ENCODE measurements at places on chromosomes 6 and 20. TPM values are rescaled to one million over a fixed set of nuclear protein-coding genes. Genes with fewer than 3 reads are reported as not detected.

- no peak for DNase-seq
Measured at GRCh38 chr20:49415005-49415667, 67.3 kb downstream of the KCNB1 start.

GRCh38 chr6:79438030-79438429 is 99.2 kb downstream of the LCA5 start:
- DNase-seq, result no peak

- no peak for DNase-seq
Measured at GRCh38 chr6:160950507-160950906, 41.1 kb upstream of the MAP3K4 start.

- no peak for DNase-seq
Measured at GRCh38 chr6:150251566-150252186, 108.8 kb downstream of the PPP1R14C start.

- no peak for DNase-seq
Measured at GRCh38 chr6:28401172-28401571, 1.6 kb upstream of the ZSCAN12 start.

DNA sequence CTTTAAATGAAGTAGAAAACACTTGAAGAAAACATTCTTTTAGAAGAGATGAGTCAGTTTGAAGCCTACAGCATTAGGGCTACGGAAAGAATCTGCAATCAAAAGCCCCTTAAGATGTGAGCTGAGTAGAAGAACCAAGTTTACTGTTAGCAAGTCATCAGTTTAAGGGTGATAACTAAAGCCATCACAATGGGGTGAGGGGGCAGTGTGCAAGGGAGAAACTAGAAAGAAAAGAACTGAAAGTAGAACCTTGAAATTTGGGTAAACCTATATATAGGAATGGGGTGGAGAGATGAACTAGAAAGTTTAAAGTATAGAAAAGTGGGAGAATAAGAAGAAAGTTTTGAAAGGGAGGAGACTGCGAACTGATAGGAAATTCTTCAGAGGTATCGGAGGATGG is 212.9 kb downstream of the COL19A1 start:
- no peak for DNase-seq

DNA sequence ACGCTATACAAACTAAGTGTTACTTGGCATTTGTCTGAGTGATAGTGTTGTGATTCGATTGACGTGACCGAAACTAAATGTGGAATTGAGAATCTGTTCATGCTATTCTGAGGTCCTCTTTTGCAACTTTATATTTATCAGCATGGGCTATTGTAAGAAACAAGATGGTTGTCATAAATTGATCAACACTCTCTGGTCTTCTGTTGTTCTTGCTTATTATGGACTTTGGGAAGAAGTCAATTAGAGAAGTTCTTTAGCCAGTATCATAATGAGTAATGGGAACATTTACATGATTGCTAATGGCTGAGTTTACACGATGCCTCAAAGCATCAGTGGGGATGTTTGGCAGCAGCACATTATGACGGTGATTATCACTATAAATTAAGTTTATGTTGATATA is 195.0 kb downstream of the CD83 start:
- DNase-seq, result peak; percentile 68

DNA sequence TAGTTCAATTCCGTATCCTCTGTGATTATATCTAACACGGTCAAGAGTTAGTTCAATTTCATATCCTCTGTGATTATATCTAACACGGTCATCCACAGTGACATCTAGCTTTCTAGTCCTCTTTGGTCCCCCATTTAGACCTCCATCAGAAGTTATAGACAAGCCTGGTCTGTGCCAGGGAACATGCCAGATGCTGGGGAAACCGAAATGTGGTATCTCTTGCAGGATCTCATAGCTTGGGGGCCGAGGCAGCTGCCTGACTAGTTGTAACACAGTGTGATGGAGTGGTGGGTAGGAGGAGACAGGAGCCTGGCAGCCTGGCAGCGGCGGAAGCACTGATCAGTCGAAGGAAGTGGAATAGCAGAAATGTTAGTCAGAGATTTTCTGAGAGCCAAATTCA is 13.8 kb upstream of the SMOC2 start:
- no peak for DNase-seq

- no peak for DNase-seq
Measured at GRCh38 chr6:124055963-124056362, 252.3 kb downstream of the NKAIN2 start.

DNA sequence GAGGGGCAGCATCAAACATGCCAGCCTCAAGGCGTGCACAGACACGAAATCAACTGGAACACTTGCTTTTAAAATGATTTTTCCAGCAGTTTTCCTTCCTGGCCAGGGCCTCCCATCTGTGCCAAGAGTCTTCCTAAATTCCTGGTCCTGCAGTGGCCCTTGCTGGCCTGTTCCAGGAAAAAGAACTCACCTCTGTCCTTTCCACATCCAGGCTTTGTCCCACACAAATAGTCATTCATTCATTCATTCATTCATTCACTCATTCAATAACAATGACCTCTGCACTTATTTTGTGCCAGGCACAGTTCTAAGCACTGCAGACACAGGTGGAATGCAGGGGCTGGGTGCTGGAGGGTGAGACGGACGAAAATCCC is 89.0 kb upstream of the CCDC167 start:
- no peak for DNase-seq

DNA sequence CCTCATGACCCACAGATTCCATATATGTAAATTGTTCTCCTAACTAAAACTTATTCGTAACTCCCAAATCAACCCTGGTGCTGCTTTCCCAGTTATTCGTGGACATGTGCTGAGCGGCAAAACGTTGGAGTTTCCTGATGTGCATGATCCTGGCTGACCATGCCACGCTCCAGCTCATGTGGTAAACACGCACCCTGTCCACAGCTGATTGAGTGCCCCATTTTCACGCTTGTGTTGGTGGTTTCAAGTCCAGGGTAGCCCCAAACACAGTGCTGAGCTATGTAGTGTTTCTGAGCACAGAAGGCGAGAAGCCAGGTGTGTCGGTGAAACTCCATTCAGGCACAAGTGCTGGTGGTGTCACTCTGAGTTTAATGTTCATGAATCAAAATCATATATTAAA is 19.1 kb upstream of the FOXC1 start:
- no peak for DNase-seq

DNA sequence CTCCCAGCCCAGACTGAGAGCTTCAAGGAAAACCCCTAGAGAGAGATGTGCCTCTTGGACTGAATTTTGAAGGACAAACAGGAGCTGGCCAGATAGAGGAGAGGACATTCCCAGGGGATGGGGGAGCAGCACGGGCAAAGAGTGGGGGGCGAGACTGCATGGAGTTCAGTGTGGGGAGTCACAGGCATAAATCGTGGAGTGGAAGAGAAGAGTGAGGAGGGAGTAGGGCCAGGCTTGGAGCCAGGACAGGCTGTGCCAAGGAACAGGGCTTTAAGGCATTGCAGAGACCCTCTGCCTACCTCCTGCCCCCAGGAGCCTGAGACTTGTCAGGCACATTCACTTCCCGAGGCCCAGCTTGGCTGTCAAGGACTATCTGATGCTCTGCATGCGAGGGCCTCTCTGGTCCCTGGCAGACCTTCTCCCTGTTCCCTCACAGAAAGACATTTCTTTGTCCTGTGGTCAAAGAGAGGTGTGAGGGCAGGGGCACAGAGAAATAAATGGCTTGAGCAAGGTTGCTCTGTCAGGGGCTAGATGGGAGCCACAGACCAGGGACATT is 5.2 kb upstream of the SLC22A7 start:
- DNase-seq, result no peak

GRCh38 chr6:144246988-144247387 is 38.1 kb upstream of the UTRN start:
- DNase-seq, result no peak

- no peak for DNase-seq
Measured at GRCh38 chr20:62477669-62478455, 2.1 kb upstream of the GATA5 start.

DNA sequence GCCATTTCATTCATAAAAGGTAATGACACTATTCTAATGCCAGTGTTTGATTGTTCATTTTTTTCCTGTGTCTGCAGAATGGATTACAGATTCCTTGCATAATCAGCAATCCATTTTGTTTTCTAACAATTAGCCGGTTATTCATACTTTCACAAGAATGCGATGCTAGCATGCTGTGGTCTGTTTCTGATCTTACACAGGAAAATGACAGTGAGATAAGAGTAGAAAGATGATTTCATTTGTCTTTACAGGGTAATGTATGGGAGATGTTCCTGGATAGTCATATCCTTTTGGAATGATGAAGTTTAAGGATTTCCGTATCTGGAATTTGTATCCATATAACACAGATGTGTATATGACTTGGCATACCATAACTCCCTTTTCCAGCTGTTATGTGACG is 207.3 kb downstream of the FARS2 start:
- DNase-seq, result no peak

DNA sequence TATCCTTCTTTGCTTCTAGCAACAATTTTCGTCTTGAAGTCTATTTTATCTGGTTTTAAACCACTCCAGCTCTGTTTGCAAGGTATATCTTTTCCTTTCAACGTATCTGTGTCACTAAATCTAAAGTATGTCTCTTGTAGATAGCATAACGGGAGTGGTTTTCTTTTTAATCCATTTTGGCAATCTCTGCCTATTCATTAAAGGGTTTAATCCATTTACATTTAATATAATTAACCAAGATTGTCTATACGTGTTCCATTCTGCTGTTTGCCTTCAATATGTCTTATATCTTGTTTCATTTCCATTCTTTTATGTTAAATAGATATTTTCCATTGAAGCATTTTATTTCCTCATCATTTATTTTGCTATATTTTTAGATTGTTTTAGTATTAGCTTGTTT is 587.9 kb downstream of the C6orf118 start:
- DNase-seq, result no peak

DNA sequence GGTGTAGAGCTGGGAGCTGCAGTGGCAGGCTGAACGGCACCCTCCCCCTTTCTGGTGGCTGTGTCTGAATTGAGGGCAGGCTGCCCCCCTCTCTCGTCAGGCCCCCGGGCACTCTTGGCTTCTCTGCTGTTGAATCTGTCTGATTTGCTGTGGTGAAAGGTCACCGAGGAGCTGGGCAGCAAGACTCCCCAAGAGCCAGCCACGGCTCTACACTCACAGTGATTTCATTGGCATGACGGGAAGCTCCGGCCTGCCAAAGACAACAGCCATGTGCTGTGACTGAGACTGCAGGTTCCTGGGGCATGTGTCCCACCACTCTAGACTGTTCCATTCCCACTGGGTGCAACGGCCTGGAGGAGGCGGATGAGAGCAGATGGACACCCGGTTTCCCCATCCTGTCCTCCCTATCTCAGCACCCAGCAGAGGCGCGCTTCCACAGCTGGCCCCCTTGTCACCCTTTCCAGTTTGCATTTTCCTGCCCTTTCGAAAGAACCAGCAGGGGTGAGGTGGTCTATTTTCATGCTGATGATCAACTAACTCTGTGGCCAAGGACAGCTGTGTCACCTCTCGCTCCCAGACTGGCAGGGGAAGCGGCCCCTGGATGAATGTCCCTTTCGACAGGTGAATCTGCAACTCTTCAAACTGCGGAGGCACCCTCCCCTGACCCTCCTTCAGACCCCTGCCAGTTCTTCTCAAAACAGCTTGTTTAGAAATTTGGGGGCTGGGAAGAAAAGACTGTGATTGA is 2.2 kb downstream of the APCDD1L start:
- no peak for DNase-seq

DNA sequence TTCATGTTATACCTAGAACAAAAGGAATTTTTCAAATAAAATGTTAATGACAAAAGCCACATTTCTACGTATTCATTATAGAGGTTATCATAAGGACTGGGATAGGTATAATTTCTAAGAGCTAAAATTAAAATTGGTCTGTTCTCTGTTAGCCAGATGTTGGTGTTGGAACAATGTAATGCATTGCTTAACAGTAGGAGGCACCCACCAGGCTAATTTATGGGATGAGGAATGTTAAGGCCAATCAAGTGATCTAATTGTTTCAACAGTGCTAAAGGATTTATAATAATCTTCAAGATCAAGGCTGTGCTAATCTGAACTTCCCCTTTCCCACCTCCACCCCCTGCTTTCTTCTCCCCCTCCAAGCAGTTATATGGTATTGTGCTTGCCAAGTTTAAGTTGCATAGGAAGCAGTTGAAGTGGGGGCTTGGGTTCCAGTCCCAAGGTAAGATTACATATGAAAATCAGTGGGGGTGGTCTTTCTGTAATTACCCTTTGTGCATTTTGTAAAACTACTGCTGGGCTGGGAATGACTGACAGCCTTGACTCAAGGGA is 89.2 kb upstream of the BACH2 start:
- DNase-seq, result peak; percentile 54

- DNase-seq, result no peak
Measured at GRCh38 chr6:6508643-6509042, 79.9 kb upstream of the LY86 start.

GRCh38 chr6:97978855-97979271 is 695.8 kb upstream of the MMS22L start:
- DNase-seq, result no peak

Gene CALHM6
- 30.6 TPM for total RNA-seq

Gene OR2J3
- not detected for total RNA-seq

Gene DCDC2
- total RNA-seq, result not detected

Gene REM1
- total RNA-seq, result not detected

Gene FAM83B
- not detected for total RNA-seq

Gene CDH26
- 2.3 TPM for total RNA-seq

Gene MYBL2
- total RNA-seq, result 35.8 TPM

Gene COQ3
- total RNA-seq, result 3.1 TPM

Gene PCMT1
- total RNA-seq, result 46.4 TPM

Gene CGA
- total RNA-seq, result not detected

Gene OOEP
- 0.97 TPM for total RNA-seq

Gene MSH5
- 49.9 TPM for total RNA-seq

Data from B cell (primary cell).